Fibroblast of upper back skin (primary cell): ENCODE measurements at places on chromosomes 5 and 9.

- DNase-seq, result no peak
Measured at GRCh38 chr9:137316012-137316981, 14.2 kb upstream of the NRARP start.

DNA sequence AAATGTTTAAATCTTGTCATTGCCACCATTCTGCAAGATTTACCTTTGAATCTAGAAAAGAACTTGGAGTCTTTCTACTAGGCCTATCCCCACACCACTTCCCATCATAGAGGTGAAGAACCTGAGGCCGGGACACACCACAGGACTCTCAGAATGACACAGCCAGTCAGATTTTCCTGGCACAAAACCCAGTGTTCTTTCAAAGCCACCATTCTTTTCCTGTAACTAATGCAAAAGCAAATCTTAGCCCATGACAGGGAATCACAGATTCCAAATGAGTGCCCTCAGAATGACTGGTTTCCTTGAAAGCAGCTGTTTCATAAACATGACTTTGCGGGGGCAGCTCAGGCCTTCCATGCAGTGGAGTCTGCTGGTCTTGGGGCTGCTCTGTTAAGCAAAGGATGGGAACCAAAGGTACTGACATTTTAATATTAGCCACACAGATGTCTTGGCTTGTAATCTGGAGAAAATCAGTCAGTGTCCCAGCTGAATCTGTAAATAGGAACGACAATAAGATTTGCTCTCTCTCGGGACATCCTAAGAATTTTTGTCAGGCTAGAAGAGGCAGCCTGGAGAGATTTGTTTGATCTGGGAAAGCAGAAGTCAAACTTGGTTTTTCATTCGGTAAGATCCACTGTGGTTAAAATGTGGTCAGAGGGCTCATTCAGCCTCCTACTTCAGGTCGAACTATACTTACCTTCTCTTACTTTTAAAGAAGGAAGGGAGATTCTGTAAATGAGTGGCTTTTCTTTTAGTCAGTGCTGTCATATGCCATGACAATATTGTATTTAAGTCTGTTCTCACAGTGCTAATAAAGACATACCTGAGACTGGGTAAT lies 115.1 kb downstream of the PALM2AKAP2 start:
- peak; percentile 62 for DNase-seq

DNA sequence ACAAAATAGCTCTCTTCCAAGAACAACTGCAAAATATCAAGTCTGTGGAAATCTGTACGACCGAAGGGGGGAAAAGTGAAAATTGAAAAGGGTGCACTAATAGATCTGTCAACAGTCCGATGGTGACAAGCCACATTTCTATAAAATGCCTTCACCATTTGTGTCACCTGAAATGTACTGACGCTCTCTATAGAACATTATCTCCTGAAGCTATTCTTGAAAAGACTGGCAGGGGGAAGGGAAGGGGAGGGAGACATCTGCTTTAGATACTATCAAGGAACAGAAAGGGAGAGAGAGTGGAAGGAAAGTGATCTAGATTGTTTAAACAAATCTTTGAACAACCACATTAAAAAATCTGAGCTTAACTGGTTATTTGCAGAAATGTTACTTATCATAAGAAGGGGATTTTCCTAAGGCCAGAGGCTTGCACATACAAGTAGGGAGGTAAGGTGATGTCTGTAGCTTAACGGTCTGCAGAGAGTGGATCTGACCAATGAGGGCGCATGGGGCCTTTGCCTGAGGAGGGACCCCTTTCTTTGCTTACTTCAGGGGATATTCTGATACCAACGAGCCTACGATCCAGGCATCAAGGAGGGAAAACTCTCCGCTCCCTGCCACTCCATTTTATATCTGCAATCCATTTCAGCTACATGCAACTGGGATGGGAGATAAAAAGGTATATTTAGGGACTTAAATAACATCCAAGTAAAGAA lies 92.1 kb downstream of the CRB2 start:
- no peak for DNase-seq

DNA sequence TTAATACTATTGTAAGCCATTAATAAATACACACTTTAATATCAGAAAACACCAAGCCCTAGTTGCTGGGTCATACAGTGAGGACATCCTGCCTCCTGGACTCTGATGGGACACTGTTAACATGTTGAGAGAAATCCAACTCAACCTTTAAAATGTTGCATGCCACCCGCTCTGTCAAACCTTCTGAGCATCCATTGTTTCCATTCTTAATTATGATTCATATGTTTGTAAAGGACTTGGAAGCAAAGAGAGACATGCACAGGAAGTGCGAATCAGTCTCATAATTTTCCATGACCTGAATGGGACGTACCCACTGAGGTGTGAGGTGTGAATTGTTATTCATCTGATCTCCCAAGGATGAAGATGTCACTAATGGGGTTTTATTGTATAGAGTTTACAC lies 186.4 kb downstream of the CAAP1 start:
- no peak for DNase-seq

GRCh38 chr9:4108754-4109465 lies 191.0 kb downstream of the GLIS3 start:
- DNase-seq, result no peak

- DNase-seq, result no peak
Measured at GRCh38 chr9:13900449-13900848, 413.5 kb downstream of the NFIB start.

DNA sequence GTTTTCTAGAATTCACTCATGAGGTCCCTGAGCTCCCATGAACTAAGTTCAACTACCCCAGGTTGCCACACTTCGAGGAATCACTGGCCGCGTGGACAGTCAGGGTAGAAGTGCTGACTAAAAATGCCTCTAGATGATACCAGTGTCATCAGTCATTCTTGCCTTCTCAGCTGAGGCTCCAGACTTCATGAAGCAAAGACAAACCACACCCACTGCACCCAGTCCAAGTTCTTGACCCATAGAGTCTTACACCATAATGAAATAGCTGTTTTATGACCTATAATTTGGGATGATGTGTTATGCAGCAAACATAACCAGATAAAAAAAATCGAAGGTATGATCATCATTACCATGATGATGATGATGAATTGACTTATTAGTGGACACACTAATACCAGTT lies 632.9 kb upstream of the TLE4 start:
- no peak for DNase-seq

- peak; percentile 1 for DNase-seq
Measured at GRCh38 chr5:160835376-160835775, 16.6 kb downstream of the ATP10B start.

DNA sequence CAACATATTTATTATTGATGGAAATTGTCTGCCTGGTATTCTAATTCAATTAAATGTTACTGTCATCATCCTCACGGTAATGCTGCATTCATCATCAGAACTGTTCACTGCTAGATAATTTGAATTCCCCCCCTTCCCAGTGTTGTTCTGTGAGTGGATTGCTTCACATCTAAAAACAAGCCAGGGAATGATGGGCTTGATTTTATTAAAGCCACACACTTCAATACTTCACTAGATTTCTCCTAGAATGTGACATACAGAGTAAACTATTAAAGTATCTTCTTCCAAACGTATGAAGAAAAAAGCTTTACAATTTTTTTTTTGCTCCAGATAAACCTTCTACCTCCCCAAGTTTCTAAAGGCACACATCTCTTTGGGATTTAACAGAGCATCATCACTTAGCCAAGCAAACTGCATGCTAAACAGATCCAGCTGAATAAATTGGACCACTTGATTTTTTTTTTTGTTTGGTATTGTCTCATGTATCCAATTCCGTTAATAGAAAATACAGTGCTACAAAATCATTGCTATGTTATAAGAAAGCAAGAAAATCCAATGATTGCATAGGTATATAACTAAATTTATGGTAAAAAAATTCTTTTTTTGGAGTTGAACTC lies 692.4 kb downstream of the MTRR start:
- no peak for DNase-seq

GRCh38 chr9:131546336-131547084 lies 1.2 kb downstream of the PRRT1B start:
- DNase-seq, result no peak

DNA sequence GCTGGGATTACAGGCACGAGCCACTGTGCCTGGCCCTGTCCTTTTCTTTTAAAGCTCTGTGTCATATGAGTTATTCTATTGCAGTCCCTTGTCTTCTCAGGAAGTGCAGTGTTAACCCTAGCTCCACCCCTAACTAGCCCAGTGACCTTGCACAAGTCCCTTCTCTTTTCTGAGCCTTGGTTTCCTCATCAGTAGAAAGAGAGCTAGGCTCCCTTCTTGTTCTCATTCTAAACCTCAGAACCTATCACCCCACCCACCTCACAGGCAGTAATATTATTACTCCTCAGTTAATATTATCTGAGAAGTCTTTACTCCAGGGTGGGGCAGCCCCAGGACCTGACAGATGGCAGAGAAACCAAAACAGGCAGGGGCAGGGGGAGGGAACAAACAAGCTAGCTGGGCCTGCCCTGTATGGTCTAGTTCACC lies 7.2 kb downstream of the CYFIP2 start:
- DNase-seq, result no peak

DNA sequence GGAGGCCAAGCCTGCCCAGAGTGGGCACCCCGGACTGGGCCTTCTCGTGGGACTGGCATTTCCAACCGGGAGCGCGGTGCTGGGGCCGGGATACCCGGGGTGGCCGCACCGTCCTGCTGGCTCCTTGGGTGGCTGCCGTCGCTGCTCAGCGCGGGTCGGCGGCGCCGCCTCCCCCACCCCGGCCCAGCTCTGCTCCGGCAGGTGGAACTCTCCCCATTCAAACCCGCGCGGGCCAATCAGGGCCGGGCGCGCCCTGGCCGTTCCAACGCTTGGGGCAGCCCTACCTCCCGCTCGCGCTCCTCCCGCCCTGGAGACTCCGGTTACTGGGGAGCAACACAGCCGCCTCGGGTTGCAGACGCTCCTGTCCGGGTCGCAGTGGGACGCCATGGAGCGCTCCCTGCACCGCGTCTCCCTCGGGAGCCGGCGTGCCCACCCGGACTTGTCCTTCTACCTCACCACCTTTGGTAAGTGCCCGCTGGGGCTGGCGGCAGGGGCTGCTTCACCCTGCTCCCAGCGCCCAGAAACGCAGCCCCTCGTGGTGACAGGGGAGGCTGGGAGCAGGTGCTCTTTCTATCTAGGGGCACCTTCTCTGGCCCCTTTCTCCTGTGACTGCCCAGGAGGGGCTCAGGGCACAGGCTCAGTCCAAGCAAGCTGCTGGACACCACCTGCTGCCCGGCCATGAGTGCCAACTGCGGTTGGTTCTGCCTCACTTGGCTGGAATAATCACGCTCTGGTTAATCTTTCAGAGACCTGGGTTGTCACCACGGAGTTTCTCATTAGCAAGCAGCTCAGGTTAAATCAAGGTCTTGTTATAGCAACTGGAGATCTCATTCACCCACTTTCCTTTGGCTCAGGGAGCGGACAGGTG lies at the start of gene RGS3:
RGS3 (plus strand) TSS at position 310 of the 868 bp plus-strand sequence; CDS start at position 386, 76 bp downstream.
- DNase-seq, result no peak

- no peak for DNase-seq
Measured at GRCh38 chr5:172445866-172446265, 8.5 kb downstream of the SH3PXD2B start.

DNA sequence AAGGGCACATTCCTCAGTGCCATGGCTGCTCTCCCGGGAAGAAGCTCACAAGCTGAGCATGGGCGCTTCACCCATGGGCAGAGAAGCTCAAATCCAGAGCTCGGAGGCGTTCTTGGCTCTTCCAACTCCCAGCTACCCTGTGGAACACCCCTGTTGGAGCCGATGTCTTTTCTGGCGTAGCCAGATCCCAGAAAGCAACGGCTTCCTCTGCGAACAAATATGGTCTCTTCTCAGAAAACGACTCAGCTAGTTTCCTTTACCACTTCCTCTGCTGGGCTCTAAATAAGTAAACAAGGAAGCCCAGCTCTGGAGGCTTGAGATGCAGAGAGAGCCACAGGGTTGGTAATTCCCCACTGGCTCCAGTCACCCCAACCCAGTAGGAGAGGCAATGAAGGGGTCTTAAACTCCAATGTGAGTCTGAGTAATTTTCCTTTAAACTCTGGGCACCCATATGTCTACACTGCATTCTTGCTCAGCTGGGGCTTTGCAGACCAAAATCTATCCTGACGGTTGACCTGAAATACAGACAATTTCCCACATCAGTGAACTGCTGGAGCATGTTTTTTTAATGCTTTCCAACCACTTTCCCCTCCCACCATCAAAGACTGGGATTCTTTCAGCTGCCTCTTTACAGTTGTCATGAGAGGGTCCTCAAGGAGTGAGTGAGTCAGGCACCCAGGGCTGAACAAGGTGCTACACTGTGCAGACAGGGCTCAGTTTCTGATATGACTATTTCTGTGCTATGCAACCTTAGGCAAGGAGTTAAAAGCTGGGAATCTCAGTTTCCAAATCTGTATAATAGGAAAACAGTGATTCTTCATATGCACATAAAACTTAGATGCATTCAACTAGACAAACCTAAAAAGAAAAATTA lies at the start of gene LCP2:
LCP2 (minus strand) TSS at position 189 of the 874 bp plus-strand sequence; CDS start at position 23, 166 bp downstream.
- no peak for DNase-seq

DNA sequence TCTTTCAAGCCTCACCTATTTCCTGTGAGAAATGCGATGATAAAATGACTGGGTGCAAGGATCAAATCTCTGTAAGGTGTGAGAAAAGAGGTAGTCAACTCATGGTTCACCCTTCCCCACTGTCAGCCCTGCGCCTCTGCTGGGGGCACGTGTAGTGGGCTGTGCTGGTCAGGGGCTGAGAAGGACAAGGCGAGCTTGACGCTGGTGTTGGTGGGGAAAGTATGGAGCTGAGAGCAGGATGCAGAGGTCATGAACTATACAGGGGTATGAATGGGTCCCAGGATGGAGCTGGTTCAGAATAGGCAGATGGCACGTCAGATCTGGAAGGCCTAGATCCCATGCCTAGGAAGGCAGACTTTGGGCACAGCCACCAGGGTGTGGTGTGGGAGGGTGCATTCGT lies 20.6 kb downstream of the PITX1 start:
- DNase-seq, result no peak

DNA sequence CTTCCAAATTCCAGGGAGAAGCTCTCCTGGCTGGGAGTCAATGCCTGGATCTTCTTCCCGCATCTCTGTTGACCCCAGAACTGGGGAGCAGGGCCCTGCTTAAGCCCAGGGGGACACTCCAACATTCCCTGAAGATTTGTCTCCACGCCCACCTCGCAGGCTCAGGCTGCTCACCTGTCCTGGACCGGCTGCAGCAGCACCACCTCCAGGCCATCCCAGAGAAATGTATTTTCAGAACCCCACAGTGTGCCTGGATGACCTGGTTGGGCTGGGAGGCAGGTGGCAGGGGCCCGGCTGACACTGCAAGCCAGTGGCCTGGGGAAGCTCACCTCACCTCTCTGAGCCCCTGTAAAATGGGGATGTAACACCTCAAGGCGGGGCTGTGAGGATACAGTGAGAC lies 27.1 kb upstream of the ZBTB43 start:
- DNase-seq, result no peak

GRCh38 chr9:129036923-129037766 lies 719 bp downstream of the MIGA2 start:
- DNase-seq, result no peak
